A549 treated with Hydrocortisone at 1 μM for 4 hours (cell line): ENCODE measurements at places on chromosomes 2 and 18. TPM values are rescaled to one million over a fixed set of nuclear protein-coding genes. Genes with fewer than 3 reads are reported as not detected.

ALK gene
- 0.02 TPM in 1 of 5 replicates, not detected in the others for total RNA-seq

SCYGR4 gene
- total RNA-seq = not detected in 5 replicates

HOXD1 gene
- 0.15 to 0.27 TPM (median 0.22 TPM) in 5 replicates for total RNA-seq

FOXD4L1 gene
- total RNA-seq = 0.21 to 0.55 TPM (median 0.29 TPM) in 5 replicates

RAB6C gene
- not detected in 5 replicates for total RNA-seq
